ENCODE measurements at places on chromosomes 1 and 21.

DNA sequence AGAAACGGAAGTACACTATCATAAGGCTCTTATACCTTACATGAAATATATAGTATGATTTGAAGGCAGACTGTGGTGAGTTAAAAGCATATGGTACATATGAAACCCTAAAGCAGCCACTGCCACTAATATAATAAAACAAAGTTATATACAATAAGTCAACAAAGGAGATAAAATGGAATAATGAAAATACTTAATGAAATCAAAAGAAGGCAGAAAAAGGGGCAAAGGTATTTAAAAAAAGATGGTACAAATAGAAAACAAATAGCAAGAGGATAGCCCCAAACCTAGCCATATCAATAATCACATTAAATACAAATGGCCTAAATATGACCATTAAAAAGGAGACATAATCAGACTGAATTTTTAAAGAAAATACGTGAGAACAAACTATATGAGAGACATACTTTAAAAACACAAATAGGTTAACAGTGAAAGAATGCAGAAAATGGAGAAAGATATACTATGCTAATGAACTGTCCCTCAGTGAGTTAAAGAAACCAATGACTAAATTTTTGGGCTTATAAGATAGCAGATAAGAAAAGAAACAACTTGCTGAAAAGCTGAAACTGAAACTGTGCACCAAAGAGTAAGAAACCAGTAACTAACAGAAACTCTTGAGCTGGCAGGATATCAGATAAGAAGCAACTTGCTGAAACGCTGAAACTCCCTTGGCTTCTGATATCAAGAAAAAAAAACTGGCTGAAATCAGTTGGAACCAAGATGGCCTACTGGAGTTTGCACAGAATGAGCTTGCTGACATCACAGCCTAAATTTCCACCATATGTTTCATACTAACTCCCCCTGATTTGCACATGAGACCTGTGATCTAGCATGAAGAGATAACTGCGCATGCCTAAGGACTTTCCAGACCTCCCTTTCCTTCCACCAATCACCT, 44.3 kb upstream of the IL10 start:
- peak; percentile 40 for DNase-seq

DNA sequence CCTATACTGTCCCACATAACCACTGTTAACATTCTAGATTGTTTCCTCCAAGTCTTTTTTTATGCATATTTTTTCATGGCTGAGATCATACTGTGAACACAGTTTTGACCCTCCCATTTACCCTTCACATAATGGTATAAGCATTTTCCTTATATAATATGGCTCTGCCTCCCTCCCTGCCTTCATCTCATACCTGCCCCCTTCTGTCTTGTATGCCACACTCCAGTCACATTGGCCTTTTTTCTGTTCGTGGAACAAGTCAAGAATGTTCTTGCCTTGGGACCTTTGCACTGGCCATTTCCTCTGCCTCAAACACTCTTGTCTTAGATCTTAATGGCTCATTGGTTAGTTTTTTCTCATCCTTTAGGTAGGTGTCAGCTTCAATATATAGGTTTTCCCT, 24.3 kb upstream of the ELAVL4 start:
- DNase-seq, result no peak

GRCh38 chr1:210900079-210900478, 233.9 kb downstream of the KCNH1 start:
- DNase-seq, result no peak

- no peak for DNase-seq
These were observed 124.5 kb downstream of the ATF6 start for GRCh38 chr1:161890574-161890973.

- DNase-seq, result peak; percentile 76
These were observed 54.1 kb upstream of the SAMD11 start for GRCh38 chr1:869499-870244.

GRCh38 chr1:180156631-180157091, 2.0 kb downstream of the QSOX1 start:
- DNase-seq, result peak; percentile 57

- no peak for DNase-seq
These were observed 9.2 kb downstream of the IGSF21 start for GRCh38 chr1:18116777-18117176.

DNA sequence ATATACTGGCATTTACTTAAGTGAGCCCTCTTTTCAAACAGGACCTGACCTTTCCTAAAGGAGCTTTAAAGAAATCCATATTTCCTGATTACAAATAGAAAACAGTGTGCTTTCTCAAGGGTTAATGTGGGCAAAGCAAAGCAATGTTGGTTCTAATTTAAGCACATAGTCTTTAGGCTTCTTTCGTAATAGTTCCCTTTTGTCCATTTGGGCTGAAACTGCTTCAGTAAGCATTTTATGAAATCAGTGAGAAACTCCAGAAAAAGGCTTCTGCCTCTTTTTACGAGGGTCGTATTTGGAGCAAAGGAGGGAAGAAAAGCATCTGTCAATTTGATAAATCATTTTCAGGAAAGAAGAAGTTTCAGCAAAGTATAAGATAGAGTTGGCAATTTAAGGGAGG, 331.2 kb downstream of the KIF26B start:
- DNase-seq, result peak; percentile 35

DNA sequence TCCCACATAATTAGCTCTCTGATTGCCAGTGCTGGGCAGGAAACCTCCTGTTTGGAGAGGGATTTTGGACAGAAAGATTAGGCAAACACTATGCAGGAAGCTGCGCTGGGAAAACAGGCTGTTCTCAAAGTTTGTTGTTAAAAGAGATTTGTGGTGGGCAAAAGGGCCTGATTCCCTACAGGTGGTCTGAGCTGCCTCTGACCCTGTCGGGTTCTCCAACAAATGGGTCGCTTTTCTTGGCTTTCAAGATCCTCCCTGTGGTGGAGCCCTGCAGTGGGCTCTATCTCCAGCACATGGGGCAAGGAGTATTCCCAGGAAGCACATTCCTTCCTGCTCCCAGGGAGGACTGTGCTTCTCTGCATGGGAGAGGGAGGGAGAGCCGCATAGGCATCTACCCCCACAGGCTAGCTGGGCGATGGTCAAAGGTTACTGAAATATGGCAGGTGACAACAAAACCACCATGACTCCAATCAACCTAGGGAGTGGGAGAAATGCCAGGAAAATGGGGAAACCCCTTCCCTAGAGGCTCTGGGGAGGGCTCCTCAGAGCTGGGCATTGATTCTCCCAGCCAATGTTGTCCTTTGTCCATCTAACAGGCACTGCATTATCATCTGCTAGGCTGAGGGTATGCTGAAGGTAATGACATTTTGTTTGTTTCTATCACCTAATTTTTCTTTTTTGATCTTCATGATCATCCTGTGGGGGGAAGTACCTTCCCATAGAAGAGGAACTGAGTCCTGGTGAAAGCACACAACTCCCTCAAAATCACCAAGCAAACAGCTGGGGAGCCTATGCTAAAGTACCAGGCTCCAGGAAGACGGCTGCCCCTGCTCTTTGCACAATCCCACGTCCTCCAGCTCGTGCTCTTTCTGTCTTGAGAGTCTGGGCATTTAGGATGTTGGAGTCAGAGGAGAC, 85.3 kb downstream of the PLXNA2 start:
- peak; percentile 28 for DNase-seq

DNA sequence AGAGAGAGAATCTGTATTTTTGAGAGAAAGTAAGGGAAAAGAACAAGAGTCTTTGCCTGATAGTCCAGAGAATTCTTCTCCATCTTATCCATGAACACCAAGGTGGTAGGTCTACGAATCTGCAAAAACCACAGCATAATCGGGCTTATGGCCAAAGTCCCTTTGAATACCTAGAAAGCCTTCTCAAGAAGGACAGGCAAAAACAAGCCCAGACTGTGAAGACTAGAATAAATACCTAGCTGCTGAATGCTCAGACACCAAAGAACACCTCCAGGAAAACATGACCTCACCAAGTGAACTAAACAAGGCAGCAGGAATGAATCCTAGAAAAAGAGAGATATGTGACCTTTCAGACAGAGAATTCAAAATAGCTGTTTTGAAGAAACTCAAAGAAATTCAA, 79.2 kb downstream of the HFM1 start:
- DNase-seq, result no peak

DNA sequence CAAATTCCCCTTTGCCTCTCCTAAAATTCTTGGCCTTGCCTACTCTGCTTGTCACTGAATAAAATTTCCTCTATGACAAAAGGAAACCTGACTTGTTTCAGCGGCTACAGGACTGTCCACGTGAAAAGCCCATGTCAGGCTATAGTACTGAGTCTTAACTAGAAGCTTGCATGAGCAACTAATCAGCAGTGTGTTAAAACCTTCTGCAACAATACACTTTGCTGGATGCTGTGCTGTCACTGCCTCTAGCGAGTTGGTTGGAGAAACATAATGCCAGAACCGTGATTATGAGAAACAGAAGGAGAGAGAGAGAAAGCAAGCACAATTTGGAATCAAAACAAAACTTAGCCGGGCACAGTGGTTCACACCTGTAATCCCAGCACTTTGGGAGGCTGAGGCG, 25.7 kb upstream of the SLC30A10 start:
- DNase-seq, result no peak

DNA sequence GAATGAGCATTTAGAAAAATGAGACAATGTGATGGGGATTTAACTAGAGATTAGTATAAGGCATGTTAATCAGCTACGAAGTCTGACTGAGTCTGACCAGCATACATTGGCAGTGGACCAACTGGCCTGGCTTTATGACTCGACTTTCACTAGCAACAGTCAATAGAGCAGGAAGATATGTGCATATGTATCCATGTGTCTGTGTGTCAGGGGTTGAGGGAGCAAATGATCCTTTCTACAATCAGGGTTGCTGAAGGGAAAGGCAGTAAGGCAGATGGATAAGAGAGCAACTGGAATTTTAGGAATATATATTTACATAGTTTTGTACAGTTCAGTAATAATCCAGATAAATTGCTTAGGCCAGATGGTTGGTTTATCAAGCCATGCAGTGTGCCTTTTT, 645.6 kb downstream of the PLA2G4A start:
- DNase-seq, result no peak

DNA sequence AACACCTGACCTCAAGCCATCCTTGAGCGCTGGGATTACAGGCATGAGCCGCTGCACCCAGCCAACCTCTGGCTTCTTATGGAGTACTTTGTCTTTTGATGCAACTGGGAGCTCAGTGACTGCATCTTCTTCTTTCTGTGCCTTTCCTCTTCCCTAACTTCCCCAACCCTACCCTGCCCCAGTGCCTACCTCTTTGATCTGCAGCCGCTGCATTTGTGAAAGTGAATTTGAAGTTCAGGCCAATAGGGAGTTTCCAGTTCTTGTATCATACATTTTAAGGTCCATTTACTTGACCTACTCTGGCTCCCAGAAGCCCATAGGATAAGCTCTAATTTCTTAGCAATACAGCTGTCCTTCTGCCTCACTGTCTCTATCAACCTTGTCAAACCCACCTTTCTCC, 52.2 kb downstream of the KCNC4 start:
- DNase-seq, result peak; percentile 33

DNA sequence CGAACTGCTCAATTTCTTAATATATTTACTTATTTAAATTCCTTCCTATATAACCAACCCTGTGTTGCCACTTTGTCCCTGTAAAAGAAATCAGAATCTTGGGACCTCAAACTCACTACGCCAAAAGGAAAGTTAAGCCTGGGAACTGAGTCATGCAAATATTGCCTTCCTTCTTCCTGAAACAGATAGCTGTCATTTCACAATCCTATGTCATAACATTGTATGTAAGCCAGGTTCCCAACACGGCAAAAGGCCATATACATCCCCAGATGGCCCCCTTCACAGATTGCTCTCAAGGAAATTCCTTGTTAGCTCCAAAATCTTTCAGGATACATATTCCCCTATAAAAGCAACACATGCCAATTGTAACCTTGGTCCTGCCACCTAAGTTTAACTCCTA, 39.7 kb downstream of the C21orf91 start:
- DNase-seq, result peak; percentile 93

DNA sequence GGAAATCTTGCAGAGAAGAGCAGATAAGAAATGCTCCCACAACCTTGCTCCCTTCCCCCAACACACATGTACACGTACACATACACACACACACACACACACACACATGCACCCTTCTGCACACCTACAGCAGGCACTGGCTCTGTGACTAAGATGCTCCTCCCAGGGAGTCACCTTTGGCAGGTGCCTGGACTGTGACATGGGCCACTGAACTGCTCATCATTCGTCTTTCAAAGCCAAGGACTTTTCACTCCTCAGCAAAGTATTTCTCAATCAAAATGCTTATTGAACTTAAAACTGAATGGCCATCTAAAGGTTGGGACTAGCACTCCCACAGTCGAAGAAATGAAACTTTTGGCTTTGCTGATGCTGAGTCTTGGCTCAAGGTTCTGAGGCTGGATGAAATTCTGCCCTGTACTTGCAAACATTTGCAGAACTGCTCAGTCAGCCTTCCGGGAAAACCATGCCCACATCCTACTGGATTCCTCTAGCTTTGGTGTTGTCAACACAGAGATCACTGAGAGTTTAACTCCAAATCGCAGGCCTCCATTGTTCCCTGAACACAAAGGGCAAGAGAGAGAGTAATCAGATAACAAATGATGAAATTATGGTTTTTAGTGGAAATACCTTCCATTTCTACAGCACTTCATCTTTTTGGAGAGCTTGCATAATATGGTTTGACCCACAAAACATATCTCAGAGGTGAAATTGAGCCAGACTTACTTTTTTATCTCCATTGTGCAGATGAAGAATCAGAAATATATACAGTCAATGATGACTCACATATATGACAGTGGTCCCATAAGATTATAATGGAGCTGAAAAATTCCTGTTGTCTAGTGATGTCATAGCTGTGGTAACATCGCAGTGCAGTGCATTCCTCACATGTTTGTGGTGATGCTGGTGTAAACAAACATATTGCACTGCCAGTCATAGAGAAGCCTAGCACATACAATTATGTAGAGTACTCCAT, 72.4 kb upstream of the BCAR3 start:
- DNase-seq, result peak; percentile 63

GRCh38 chr1:101745551-101746270, 251.0 kb downstream of the OLFM3 start:
- DNase-seq, result no peak

All from inflammatory macrophage treated with lipopolysaccharide for 4 hours (primary cell).